D721Med (cell line): ENCODE measurements at places on chromosomes 4 and X.

GRCh38 chrX:25976683-25977310 lies 161.3 kb upstream of the MAGEB18 start:
- no peak for DNase-seq

DNA sequence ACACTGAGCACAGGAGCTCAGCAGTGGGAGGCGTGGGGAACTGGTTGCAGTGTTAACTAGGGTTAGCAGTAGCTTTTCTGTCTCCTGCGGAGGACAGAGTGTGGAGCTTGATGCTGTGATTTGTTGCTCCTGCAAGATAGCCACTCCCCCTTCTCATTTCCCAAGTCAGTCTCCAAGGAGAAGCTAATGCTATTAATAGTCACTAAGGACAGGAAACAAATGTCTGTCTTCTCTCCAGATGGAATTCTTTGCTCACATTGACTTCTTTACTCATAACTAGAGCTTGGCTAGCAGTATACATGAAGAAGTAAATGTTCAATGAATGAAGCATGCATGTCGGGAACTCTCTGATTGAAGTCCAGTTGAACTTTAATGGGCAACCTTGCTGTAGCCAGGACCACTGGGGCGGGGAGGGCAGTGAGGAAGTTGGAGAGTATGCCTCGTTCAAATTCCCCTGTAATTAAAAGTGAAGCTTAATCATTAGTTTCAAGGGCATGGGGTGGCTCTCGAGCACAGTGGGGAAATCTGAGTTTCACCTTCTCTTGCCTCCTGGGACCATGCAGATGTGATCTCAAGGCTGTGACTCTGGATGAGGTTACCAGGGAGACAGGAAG lies 156.6 kb upstream of the SCML1 start:
- no peak for DNase-seq

DNA sequence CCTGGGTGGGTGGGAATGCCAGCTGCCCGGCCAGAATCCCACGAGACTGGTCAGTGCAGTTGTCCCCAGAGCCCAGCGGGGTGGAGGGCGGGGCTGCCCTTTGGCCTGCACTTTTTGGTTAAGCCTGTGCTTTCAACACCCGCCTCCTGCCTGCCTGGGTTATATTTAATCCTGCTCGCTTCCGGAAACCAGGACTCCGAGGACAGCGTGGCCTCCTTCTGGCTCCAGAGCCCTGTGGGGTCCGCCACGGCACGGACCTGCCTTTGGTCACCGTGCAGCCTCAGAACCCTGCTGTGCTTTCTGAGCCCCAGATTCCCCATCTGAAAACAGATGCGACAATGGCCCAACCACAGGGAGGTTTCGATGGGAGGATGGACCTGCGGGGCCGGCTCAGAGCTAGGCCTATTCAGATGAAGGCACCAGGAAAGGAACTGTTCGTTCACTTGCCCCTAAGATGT lies 29.4 kb upstream of the KIAA0232 start:
- DNase-seq: no peak

DNA sequence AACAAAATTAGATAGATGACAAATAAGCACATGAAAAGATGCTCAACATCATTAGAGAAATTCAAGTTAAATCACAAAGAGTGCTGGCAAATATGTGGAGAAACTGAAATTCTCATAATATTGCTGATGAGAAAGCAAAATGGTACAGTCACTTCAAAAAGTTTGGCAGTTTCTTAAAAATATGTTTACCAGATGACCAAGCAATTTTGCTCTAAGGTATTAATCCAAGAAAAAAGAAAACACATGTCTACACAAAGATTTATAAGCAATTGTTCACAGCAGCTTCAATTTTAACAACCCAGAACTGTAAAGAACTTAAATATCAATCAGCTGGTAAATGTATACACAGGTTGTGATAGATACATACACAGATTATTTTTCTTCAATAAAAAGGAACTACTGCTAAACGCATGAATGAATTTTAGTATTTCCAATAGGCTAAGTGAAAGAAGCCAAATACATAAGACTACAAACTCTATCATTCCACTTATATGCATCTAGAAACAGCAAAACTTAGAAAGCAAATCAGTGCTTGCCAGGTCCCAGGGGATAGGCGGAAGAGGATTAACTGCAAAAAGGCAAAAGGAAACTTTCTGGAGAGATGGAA lies 11.7 kb downstream of the OTUD4 start:
- no peak for DNase-seq

GRCh38 chrX:11530621-11531020 lies 135.1 kb downstream of the ARHGAP6 start:
- no peak for DNase-seq

- DNase-seq: no peak
These were observed 99.8 kb downstream of the TSPAN5 start for GRCh38 chr4:98558471-98559169.
